ENCODE measurements at places on chromosomes 16 and 17.

DNA sequence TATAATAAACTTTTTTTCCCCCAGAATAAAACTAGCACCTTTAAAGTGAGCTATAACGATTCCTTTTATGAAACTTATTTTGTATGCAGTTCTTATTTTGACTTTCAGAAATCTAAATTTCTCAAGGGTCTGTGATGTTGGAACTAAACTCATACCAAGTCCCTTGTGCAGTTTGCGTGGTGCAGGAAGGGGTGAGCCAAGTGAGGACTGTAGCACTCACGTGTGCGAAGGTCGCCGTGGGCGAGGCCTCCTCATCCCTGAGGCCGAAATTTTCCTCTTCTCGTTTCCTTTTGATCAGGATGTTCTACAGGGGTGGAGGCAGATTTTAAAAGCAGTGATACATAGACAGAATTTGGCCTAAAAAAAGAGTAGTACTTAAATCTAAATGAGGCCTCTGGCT is 73.7 kb downstream of the RPTOR start:
- no peak for DNase-seq

DNA sequence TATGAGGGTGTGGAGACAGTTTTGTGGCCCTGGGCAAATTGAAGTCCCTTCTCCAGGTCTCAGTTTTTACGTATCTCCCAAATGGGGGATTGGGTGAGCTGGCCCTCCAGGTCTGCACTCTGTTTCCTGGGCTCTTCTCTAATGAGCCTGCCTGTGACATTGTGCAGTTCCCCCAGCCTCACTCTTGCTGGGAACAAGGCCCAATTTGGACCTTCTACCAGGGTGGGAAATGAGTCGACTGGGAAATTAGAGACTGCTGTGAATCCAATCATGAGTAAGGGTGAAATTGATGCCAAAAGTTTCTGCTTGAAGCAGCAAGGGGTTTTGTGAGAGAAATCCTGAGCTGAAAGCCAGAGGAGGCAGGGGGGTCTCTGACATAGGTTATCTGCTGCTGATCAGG is 71.5 kb upstream of the KSR1 start:
- no peak for DNase-seq

GRCh38 chr17:31492880-31493655 is 101.6 kb downstream of the RAB11FIP4 start:
- no peak for DNase-seq

- DNase-seq: no peak
Observed at GRCh38 chr16:50192386-50193050, 39.4 kb downstream of the TENT4B start.

DNA sequence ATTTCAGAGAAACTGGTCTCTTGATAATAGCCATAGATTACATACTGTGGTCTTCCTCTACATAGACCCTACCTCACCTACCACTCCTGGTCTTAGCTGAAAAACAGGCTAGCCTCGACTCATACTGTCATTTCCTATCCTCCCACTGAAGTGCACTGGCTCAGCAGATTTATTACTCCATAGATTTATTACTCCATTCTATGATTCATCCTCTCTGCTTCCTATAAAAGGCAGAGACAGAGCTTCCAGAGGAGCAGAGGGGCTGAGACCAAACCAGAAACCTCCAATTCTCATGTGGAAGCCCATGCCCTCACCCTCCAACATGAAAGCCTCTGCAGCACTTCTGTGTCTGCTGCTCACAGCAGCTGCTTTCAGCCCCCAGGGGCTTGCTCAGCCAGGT is at the start of gene CCL7:
Gene CCL7 (plus strand): TSS at position 253 of the 400 bp plus-strand sequence. CDS start 70 bp downstream, at position 323.
- no peak for DNase-seq

- DNase-seq: no peak
Observed at GRCh38 chr16:47013910-47014309, 40.4 kb upstream of the DNAJA2 start.
